Cardiac ventricle fibroblast (primary cell): ENCODE measurements at places on chromosomes 3 and 15. TPM values are rescaled to one million over a fixed set of nuclear protein-coding genes. Genes with fewer than 3 reads are reported as not detected.

SEMA4B gene
- 14.7 and 24.3 TPM in 2 replicates for total RNA-seq

TEX55 gene
- not detected in 2 replicates for total RNA-seq

LRTM1 gene
- total RNA-seq, result not detected in 2 replicates

GRIP2 gene
- 0.06 TPM in 1 of 2 replicates, not detected in the other for total RNA-seq

CHRD gene
- 1.0 and 2.2 TPM in 2 replicates for total RNA-seq

UPK1B gene
- total RNA-seq, result not detected in 2 replicates

GOLGA6B gene
- total RNA-seq, result not detected in 2 replicates

PRR20G gene
- not detected in 2 replicates for total RNA-seq

C3orf33 gene
- total RNA-seq, result 1.2 and 3.1 TPM in 2 replicates

CCR3 gene
- not detected in 2 replicates for total RNA-seq

DLL4 gene
- total RNA-seq, result 3.1 and 3.3 TPM in 2 replicates

GPR149 gene
- not detected in 2 replicates for total RNA-seq

CACNA2D3 gene
- 2.6 TPM in 2 replicates for total RNA-seq

TRPC1 gene
- 12.5 and 14.2 TPM in 2 replicates for total RNA-seq

UBA7 gene
- 30.3 and 31.1 TPM in 2 replicates for total RNA-seq

KCNMB2 gene
- total RNA-seq, result not detected in 2 replicates

LRRC3B gene
- total RNA-seq, result not detected in 2 replicates
